ENCODE measurements at places on chromosomes 1 and 21. TPM values are rescaled to one million over a fixed set of nuclear protein-coding genes. Genes with fewer than 3 reads are reported as not detected.

DNA sequence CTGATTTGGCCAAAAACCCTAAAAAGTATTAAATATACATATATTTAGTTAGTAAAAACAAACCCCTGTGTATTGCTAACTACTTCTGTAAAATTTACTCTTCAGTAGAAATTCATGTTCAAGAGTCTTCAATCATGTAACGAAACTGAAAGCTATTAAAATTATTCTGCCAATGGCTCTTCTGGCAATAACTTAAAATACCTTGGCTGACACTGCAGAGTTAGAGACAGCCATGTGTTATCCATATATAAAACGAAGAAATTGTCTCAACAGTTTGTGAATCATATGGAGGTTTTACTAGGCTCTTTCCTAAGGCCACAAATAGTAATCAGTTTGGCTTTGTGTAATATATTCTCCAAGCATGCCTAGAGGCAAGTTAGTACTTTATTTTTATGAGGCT lies 357.2 kb downstream of the COL11A1 start:
- DNase-seq = no peak

GRCh38 chr1:241645199-241645598 lies 5.0 kb upstream of the CHML start:
- no peak for DNase-seq

DNA sequence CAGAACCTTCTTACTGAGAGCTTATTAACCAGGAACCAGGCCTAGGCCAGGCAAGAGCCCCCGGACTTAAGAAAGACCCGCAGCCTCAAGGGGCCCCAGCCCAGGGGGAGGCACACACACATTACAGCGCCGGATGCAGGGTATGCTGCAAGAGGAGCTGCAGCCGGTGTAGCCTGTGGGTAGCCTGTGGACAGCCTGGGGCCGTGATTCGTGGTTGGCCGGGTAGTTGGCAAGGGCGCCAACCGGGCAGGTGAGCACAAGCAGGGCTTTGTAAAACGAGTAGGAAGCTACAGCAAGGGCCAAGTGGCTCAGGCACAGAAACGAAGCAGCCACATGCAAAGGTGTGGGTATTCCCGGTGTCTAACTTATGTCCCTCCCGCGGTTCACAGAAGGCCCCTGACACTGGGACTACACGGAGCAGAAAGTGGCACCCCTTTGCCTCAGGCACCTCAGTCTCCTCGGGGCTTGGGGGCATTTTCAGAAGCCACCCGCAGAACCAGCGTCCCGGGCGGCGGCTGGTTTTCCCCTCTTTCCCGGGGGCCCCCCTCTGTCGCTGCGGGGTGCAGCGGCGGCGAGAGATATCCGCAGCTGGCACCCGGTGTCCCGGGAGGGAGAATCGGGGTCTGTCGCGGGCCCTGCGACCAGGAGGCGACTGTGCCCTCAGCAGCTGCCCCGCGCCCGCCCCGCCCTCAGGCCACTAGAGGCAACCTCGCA lies 40.8 kb downstream of the KIAA1614 start:
- no peak for DNase-seq

GRCh38 chr21:22609802-22610201 lies 1611.6 kb downstream of the NCAM2 start:
- DNase-seq = no peak

DNA sequence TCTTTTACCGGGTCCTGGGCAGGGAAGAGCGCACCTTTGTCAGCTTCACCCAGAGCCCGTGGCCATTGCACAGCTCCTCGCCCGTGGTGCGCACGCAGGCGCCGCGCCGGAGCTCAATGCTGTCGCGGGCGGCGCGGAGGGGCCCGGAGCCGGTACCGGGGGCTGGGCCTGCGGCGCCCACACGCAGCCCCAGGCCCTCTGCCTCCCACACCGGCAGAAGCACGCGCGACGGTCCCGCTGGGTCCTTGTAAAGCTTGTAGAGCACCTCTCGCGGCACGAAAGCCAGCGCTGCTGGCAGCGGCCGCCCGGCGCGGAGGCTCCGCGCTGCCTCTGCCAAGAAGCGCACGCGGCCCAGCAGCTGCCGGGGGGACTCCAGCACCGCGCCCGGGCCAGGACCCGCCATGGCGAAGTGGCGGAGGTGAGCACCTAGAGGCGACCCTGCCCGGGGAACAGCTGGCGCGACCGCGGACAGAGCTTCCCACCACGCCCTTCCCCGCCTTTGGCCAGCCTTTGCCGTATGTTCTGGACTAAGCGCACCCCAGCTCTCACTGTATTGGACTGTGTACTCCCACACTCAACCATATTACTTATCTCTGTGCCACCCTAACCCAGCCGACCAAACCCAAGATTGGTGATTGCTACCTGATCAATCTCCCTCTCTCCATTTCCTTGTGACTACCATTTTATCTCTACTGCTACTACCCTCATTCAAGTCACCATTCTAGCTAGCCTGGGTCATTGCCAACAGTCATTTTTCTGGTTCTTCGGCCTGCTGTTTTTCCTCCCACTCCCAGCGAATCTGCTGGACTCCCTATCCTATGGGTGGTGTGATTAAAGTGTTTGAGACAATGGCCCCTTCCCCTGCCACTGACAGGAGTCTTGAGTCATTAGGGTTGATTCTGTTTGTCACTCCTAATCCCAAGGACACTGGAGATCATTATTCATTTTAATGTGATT lies at the start of gene HECTD3:
Gene HECTD3, minus strand, starts transcription at position 470 of the 957 bp plus-strand sequence. Its CDS starts 67 bp downstream, at position 403.
- no peak for DNase-seq

DNA sequence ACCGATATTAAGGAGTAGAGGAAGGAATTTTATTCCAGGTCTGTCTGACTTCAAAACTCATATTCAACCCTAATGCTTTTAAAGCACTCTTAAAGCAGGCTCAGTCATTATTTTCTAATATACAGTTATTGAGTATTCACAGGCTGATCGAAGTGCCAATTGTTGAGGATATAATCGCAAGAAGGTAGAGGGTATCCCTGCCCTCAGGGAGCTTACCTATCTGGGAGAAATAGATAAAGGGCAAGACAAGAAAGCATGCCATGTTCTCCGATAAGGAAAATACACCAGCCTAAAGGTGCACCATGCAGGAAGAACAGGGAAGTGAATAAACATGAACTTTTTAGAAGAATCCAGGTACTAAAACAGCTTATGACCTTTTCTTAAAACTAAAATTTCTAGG lies 361.2 kb downstream of the SMYD3 start:
- DNase-seq = no peak

GRCh38 chr1:185987611-185988321 lies 253.6 kb downstream of the HMCN1 start:
- no peak for DNase-seq

DNA sequence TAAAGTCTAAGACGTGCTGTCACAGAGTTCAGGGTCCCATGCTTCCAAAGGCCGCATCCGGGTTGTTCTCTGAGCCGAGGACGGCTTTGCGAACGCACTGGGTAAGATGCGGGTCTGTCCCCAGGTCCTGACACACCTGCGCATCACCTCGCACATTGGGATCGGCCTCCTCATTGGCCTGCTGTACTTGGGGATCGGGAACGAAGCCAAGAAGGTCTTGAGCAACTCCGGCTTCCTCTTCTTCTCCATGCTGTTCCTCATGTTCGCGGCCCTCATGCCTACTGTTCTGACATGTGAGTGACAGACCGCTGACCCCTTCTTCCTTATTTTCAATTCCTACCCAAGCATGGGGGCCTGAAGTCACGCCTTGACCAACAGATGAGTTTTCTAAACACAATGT lies 25.3 kb downstream of the TFF3 start:
- no peak for DNase-seq

GRCh38 chr1:226960256-226960655 lies 20.2 kb downstream of the COQ8A start:
- no peak for DNase-seq

- no peak for DNase-seq
These were observed 17.1 kb upstream of the EPHA2 start for GRCh38 chr1:16172964-16173446.

DNA sequence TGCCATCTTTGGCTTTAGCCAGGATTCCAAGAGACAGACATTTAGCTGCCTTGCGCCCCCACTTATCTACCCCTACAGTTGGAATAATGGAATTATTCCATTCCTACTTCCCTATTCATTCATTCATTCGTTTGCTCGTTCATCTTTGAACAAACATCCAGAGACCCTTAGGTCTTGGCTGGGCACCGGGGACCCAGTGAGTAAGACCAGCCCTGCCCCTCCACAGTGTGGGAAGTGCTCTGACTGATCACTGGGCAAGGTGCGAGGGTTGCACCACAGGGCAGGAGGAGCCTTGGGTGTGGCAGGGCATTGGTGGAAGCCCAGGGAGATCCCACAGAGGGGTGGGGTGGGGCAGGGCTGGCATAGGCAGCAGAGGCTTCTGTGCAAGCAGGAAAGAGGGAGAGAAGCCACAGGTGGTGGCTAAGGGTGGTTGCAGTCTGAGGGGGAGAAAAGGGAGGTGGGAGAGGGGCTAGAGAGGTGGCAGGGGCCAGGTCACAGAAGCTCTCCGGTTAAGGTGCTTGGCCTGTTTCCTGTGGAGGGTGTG lies 35.0 kb upstream of the TMEM61 start:
- no peak for DNase-seq

GRCh38 chr1:90862782-90863181 lies 145.7 kb upstream of the BARHL2 start:
- no peak for DNase-seq

DNA sequence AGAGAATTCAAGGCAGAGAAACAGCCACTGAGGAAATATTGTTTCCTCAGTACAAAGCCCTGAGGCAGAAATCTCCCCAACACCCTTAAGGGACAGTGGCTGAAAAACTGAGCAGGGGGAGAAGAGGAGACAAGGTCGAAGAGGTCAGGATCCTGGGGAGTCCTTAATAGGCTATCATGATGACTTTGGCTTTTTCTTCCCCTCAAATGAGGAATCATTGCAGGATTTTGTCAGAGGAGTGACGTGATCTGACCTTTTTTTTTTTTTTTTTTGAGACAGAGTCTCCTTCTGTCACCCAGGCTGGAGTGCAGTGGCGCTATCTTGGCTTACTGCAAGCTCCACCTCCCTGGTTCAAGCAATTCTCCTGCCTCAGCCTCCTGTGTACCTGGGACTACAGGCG lies 10.2 kb downstream of the MAP7D1 start:
- DNase-seq = no peak

DNA sequence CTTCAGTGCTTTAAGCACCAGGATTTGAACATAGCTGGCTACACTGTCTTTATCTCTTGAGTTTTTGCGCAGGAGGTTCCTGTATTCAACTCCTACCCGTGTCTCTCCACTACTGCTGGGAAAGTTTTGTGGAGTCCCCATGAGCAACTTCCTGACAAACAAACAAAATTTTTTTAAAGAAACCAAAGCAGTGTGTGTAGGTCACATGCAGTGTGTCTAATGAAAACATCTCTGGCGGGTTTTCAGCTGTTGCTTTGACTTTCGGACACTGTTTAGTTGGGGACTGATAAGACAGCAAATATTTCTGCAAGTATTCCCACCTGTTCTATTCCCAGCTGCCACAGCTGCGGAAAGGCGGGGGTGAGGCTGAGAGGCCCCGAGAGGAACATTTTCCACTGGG lies 2.0 kb downstream of the PSEN2 start:
- no peak for DNase-seq

GRCh38 chr1:184358256-184358655 lies 28.6 kb upstream of the C1orf21 start:
- DNase-seq = no peak

DNA sequence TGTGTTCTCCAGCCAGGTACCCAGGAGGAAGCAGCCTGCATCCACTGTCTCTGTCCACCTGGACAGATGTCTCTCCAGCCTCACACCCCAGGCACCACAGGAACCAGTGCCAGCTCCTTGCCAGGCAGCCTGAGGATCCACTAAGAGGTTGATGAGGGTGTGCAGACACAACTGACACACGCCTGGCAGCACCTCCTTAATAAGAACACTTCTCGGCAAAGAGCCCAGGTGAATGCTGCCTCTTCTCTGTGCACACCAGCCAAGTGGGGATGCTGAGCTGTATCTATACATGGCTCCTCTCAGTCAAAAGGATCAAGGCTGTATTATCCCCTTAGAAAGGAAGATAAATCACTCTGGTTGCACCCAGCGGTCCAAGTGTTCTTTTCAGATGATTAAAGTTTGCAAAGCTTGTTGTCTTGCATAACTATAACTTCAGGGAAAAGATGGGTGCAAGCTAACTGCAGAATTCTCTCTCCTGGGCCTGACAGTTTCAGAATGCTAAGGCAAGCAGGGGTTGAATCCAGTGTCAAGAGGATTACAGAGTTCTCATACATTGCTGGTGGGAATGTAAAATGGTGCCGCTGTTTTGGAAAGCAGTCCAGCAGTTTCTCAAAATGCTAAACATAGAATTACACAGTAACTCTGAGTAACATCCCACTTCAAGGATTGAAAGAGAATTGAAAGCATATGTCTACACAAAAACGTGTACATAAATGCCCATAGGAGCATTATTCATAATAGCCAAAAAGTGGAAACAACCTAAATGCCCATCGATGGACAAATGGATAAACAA lies 3.7 kb upstream of the CAPN8 start:
- no peak for DNase-seq

GRCh38 chr1:27689423-27690173 lies 17.6 kb upstream of the IFI6 start:
- DNase-seq = no peak

DNA sequence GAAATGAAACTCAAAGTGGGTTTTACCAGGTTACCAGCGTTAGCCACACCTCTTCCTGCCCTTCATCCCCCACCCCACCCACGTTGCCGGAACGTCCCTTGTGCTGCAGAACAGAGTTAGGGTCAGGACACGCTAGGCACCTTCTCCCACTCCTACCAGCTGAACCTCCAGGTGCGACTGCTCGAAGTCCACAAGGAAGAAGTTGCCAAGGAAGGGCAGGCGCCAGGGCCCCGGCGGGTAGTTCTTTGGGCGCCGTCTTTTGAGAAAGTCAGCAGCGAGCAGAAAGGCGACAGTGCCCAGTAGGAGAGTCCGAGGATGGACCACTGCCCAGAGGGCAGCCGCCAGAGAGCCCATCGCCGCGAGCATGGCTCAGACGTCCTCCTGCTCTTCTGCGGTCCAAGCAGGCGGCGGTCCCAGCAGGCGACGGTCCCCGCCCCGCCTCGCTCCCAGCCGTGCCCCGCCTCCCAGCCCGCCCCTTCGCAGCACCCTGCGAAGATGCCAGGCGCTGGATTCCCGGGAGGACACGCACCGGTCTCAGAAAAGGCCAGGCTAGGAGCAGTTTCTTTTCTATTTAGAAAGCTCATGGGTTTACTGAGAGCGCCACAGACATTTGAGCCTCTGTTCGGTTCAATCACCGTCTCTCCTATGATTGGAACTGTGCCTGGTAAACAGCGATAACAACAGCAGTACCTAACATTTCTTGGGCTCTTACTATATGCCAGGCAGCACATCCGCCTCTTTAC lies at the start of gene CYP2J2:
Gene CYP2J2, minus strand, starts transcription at position 393 of the 743 bp plus-strand sequence. Its CDS starts 27 bp downstream, at position 366.
- DNase-seq = no peak

DNA sequence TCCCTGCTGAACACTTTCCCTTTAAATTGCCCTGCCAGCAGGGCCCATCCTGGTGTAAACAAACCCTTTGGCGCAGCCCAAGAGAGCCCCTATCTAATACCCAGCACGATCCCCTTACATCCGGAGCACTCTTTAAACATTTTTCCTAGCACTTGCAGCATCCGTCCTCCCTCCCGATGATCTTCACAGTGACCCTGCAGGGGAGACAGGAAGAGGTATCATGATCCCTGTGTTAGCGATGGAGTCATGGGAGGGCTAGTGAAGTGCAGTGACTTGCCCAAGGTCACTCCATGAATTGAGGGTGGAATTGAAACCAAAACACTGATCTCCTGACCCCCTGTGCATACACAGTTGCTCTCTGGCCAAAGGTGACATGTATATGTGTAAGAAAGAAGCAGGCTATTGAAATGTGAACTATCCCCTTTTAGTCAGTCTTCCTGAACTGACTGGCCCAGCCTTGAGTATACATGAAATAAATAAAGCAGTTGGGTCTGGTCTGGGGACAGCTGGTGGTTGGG lies 9.8 kb upstream of the KCNQ4 start:
- DNase-seq = no peak

KPRP gene
- total RNA-seq = 0.09 TPM

NTNG1 gene
- 1.3 TPM for total RNA-seq

RIPPLY3 gene
- total RNA-seq = 0.47 TPM

THEM5 gene
- not detected for total RNA-seq

A3GALT2 gene
- total RNA-seq = not detected

SFN gene
- 1,060 TPM for total RNA-seq
